ENCODE measurements at places on chromosomes 7 and 10. TPM values are rescaled to one million over a fixed set of nuclear protein-coding genes. Genes with fewer than 3 reads are reported as not detected.

GRCh38 chr10:8487346-8487745 is 432.9 kb downstream of the GATA3 start:
- no peak for DNase-seq

- DNase-seq = no peak
Measured at GRCh38 chr7:29113384-29114102, 32.8 kb downstream of the CPVL start.

DNA sequence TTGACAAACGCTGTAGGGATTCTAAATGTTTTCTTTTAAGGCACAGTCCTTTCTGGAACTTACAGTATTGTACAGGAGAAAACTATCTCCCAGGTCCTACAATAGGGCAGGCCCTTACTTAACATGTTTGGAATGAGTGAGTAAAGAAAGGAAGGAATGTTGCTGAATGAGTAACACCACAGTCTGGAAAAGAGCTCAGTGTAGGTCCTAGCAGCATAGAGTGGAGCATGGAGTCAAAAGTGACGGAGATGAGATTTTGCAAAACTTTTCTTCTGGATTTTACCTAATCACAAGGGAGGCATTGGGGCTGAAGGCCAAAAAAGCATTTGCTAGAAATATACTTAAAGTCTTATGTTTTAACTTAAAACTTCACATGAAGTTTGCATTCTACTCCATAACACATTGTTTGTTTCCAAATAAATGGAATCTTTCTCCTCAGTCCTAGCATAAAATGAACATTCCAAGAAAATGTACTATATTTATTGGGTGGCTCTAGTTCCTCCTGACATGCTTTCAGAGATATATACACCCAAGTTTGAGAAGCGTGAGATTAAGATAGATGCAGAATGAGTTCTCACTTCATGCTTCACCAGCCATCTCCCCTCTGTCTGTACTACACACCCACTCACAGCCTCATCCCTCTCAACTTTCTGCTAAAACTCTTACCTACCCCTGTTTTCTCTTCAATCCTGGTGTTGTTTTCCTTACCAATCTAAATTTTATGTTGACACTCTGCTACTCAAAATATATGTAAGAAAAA is 20.2 kb upstream of the ADD3 start:
- no peak for DNase-seq

DNA sequence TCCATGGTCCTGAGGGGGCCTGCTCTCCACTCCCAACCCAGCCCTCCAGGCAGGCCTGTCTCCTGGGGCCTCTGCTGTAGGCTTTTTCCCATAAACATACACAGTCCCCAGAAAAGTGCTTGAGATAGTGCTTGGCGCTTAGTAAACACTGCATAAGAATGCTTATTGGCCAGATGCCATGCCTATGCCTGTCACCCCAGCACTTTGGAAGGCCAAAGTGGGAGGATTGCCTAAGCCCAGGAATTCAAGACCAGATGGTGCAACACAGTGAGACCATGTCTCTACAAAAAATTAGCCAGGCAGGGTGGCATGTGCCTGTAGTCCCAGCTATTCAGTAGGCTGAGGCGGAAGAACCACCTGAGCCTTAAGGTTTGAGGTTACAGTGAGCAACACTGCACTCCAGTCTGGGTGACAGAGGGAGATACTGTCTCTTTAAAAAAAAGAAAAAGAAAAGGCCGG is 24.6 kb upstream of the ASL start:
- DNase-seq = no peak

DNA sequence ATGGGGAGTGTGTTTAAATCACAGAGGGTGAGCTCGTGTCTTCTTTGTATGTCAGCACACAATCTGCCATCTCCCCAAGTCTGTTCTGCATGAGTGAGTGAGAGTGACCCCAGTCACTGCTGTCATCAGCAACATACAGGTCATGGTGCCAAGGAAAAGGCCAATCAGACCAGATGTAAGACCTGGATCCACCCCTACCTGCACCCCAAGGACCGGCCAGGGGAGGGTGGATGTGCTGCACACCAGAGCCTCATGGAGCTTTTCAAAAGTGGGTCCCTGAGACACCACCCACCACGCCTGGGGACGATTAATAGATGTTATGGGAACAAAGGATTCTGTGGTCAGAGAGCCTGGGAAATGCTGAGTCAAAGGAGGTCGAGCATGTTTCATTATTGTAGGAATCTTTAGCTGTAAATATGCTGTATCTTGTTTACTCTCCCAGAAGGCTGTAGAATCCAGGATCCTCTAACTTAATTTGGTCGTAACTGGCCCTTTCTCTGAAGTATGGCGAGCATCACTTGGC is 420.5 kb downstream of the RPS24 start:
- peak; percentile 7 for DNase-seq

DNA sequence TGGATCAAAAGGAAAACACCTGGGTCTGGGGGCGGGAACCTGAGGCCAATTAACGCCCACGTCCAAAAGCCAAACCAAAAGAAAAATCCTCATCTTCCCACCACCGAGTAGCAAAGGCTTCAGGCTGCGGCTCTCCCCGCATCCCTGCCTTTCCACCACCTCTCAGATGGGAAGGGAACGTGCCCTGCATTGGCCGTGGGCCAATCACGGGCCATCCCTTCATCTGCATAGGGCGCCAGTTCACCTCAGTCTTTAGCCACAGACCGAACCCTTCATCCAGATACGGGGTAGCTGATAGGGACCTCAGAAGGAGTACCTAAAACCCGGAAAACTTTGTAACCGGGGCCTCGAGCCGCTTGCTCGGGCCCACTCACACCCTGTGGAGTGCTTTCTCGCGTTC is 626 bp downstream of the PRPF18 start:
- DNase-seq = no peak

GRCh38 chr7:149819141-149819960 is 18.8 kb upstream of the ZNF862 start:
- DNase-seq = peak; percentile 54

DNA sequence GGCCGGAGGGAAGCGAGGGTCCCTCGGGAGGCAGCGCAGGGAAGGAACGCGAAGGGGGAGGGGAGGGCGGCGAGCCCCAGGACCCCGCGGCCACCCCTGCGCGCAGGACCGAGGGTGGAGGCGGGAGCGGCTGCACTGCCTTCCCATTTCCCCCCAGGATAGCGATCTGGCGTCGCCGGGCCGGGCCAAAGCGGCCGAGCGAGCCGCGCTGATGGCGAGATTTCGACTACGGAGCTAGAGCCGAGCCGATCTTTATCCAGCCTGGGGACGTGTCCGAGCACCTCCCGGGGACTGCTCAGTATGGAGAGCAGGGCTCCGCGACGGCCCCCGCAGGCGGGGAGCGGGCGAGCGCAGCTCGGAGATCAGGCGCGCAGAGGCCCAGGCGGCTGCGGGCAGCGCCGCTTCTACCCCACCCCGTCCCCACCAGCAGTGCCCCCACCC is 590 bp upstream of the CRTAC1 start:
- no peak for DNase-seq

- peak; percentile 12 for DNase-seq
Measured at GRCh38 chr10:133133471-133134231, 26.4 kb upstream of the KNDC1 start.

- DNase-seq = no peak
Measured at GRCh38 chr7:29077854-29078253, 68.5 kb downstream of the CPVL start.

GRCh38 chr10:20185116-20185515 is 368.9 kb downstream of the PLXDC2 start:
- no peak for DNase-seq

- DNase-seq = peak; percentile 83
Measured at GRCh38 chr7:151123822-151124464, 37.7 kb downstream of the AGAP3 start.

DNA sequence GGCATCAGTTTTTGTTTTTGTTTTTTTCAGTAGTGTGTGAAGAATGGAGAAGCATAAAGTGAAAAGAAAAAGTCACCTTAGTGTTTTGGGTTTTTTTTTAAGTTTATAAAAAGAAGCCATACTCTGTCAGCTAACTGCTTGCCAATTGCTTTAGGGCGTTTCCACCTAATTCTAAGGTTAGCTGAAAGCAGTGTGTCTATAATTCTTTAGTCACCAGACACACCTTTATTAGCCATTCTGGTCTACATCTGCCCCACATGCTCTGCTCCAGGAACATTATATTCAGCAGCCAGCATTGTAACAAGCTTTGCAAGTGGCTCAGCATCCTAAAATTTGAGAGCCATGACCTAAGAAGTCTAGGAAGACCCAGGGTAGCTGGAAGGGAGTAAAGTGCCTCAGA is 14.1 kb upstream of the SLC16A12 start:
- no peak for DNase-seq

DNA sequence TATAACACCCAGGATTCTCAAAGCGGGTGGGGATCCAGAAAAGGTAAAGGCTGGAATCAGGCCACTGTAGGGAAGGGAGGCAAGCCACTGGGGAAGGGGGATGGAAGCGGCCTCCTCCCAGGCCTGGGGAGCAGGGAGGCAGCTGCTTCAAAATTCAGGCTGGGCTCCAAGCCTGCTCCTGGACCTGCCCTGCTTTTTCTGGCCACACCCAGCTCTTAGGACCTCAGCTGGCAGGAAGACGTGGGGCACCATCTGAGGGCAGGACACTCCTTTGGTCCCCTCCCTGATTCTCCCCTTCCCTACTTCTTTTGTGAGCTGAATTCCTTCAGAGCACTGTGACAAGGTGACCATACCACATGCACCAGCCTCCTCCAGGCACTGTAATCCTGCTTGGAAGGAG is 4.6 kb upstream of the LBX1 start:
- no peak for DNase-seq

- peak; percentile 75 for DNase-seq
Measured at GRCh38 chr7:28020302-28020940, 160.2 kb downstream of the JAZF1 start.

DNA sequence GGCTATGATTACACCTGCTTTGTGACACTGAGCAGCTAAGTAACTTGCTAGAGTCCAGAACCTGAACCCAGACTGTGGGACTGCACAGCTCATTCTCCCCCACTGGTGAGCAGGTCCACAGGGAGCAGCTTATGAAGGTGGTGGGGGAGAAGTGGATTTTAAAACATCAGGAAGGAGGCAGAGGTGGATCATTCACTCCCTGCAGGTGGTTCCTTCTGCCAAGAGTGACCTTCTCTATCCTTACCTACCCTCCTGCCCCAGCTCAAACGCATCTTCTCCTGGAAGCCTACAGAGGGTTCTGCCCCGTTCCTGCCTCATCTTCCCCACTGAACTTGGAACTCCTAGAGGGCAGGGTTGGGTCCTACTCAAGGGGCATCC is 539 bp upstream of the FAM241B start:
- DNase-seq = no peak

- DNase-seq = no peak
Measured at GRCh38 chr7:44617225-44617890, 10.9 kb downstream of the OGDH start.

DNA sequence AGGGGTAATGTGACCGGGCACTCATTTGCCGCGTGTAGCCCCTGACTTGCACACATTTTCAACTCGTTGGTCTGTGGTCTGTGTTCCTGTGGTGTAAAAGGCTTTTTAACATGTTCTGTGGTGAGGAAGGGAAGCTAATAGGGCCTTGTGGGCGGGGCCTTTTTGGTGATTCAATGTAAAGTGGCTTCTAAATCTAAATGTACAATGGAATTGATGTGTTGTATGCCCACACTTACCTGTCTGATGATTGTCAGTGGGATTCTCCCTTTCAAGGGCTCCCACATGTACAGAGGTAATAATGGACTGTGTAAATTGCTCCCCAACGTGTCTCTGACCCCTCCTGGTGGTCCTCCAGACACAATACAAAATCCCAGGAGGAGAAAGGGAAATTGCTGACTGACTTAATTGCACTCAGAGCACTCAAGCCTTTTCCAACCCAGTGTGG is 43.1 kb upstream of the GATAD1 start:
- no peak for DNase-seq

DNA sequence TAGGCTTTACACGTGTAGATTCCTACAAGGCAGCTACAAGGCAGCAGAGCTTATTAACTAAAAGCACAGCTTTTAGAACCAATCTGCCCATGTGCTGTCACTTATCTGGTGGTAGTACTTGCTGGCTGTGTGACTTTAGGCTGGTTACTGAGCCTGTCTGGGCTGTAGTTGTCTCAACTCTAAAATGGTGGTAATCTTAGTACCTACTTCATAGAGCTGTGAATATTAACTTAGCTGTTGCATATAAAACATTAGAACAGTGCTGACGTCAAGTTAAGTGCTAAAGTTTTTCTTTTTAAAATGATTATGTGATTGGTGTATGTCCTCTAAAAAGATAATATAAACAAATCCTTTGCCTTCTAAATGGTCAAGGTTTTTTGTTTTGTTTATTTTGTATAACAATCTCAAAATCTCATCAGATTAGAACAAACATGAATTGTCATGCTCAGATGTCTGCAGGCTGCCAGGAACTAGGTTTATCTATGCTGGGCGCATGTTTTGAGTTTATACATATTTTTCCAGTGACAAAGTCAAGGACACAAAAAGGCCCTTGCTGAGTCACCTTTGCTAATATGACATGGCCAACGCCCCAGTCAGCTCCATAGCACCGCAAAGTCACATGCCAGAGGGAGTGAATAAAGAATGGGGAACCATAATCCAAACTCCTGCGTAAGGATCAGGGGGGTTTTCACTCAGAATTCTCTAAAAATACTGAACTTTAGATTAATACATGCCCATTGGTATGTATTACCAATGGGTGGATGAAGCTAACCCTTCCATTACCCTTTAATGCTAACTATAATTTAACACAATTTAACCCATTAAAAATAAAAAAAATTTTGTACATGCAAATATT is 39.8 kb upstream of the ARL4A start:
- no peak for DNase-seq

TUBAL3 gene
- polyA plus RNA-seq = 0.27 TPM

ANKRD61 gene
- polyA plus RNA-seq = 0.19 TPM

NAT16 gene
- not detected for polyA plus RNA-seq

PRDX3 gene
- polyA plus RNA-seq = 257 TPM

OGDHL gene
- polyA plus RNA-seq = 2.1 TPM

SCART1 gene
- 0.46 TPM for polyA plus RNA-seq

CALCR gene
- not detected for polyA plus RNA-seq

CALHM3 gene
- not detected for polyA plus RNA-seq

CD36 gene
- polyA plus RNA-seq = 529 TPM

TPST1 gene
- polyA plus RNA-seq = 5.8 TPM

All from heart left ventricle (tissue), 16 donors.